Large intestine (tissue), 12 donors: ENCODE measurements at places on chromosomes 3 and 15. TPM values are rescaled to one million over a fixed set of nuclear protein-coding genes. Genes with fewer than 3 reads are reported as not detected.

AEN gene
- polyA plus RNA-seq = 8.2 TPM

POTEB3 gene
- not detected for polyA plus RNA-seq

SAMD7 gene
- not detected for polyA plus RNA-seq

LRRC34 gene
- 2.1 TPM for polyA plus RNA-seq

GOLGB1 gene
- 53.9 TPM for polyA plus RNA-seq

NR2E3 gene
- 0.54 TPM for polyA plus RNA-seq

GOLGA6L7 gene
- polyA plus RNA-seq = 0.18 TPM

DNA sequence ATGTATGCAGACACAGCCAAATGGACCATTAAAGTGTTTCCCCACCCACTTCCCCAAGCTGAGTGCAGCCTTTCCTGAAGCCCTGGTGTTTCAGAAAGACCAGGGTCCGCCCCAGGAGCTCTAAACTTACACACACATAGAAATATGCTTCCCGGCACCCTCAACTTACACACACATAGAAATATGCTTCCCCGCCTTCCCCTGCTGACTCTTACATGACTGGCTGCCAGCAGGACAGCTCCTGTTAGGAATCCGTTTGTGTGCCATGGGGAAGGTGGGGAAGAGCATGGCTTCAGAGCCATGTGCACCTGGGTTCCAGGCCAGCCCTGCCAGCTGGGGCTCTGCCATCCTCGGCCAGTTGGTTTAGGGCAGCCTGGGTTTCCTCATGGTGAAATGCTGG lies 3.6 kb downstream of the CLEC3B start:
- DNase-seq = no peak

- DNase-seq = no peak
These were observed 17.2 kb downstream of the NXPE3 start for GRCh38 chr3:101796077-101796680.

DNA sequence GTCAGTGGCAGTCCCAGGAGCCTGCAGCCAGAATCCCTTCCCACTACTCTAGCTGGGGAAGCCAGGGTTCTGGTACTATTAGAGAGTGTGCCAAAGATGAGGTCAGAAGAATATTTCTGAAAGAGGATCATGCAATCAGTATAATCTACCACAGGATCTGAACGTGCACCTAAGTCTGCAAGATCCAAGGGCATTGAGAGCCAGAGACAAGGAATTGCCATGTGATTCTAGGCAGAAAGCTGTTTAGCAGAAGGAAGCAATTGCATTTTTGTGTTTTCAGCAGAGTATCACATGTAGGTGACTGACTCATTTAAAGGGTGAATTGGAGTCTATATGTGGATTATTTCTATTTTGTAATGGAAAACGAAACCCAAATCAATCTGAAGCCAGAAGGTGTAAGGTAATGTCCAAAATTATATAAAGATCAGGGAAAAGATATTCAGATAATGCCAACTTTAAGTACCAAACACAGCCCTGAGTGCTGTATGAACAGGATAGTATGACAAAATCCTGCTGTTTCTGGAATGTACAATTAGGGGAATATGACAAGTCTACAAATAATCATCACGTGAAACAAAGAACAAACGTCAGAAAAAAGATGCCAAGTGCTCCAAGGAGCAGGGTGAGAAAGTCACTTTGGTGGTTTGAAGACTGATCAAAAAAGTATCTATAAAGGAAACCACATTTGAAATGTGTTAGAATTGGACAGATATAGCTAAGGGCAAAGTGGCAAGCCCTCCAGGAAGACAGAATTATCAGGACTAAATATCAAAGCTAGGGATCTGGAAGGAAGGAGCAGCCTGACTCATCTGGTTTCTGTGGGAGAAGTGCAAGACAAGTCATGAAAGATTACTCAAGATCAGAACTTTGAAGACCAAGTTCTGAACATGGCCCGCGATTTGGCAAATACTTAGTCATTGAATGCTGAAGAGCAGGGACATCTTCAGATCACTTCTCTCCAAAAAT lies 1036.6 kb downstream of the NTRK3 start:
- no peak for DNase-seq

DNA sequence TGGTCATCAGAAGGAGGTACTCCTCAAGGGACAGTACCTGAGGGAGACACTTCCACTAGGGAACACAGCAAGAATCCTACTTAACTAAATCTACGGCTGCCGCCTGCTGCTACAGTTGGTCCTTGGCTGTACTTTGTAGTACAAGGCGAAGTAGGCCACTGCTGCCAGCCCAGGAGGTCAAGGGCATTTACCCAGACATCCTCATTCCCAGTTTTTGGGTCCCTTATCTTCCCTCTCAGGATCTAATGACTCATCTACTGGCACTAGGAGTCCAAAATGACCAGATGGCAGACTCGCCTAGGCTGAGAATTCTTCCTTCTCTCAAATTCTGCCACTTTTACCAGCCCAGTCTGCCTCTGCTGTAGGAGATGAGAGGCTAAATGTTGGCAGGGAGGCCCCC lies 27.1 kb upstream of the LAMP3 start:
- DNase-seq = no peak

DNA sequence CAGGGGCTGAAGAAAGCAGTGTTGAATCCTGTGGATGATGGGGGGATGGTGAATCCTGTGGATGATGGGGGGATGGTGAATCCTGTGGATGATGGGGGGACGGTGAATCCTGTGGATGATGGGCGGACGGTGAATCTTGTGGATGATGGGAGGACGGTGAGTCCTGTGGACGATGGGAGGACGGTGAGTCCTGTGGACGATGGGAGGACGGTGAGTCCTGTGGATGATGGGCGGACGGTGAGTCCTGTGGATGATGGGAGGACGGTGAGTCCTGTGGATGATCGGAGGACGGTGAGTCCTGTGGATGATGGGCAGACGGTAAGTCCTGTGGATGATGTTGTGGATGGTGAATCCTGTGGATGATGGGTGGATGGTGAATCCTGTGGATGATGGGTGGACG lies 170.7 kb downstream of the SV2B start:
- DNase-seq = no peak

- no peak for DNase-seq
These were observed 8.2 kb upstream of the EPHB3 start for GRCh38 chr3:184553385-184553784.

- DNase-seq = no peak
These were observed 11.1 kb downstream of the ZBTB11 start for GRCh38 chr3:101665851-101666250.

GRCh38 chr3:2441558-2441957 lies 342.9 kb downstream of the CNTN4 start:
- DNase-seq = no peak

DNA sequence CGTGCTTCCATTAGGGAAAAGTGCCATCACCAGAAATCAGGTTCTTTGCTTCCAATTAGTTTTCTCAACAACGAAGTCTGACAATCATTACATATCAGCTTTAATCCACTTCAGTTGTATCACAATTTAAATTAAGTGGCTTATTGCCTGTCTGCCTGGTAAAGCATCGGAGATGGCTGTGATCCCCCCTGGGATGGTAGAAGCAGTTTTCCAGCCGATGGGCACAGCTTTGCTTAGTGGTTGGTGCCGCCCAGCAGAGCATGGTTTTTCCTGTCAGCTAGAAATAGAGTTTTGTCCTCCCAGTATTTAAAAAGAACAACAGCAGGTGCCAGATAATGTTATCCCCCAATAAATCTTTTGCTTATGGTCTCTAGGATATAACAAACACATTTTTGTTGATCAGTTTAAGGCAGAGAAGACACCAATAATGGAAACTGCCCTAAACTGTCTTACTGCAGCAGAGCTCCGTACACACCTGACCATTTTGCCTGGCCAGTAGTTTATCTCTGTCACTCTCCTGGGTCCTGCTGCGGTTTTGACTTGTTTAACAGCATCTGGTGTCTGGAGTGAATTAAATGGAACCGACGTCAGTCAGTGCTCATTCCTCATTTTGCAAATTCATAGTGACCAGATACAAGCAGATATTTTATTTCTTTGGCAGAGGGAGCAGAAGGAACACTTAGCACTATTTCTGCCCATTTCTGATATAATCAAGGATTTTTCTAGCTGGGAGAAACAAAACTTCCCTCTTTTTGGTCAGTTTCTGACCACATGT lies 79.1 kb downstream of the SLC49A4 start:
- DNase-seq = no peak

DNA sequence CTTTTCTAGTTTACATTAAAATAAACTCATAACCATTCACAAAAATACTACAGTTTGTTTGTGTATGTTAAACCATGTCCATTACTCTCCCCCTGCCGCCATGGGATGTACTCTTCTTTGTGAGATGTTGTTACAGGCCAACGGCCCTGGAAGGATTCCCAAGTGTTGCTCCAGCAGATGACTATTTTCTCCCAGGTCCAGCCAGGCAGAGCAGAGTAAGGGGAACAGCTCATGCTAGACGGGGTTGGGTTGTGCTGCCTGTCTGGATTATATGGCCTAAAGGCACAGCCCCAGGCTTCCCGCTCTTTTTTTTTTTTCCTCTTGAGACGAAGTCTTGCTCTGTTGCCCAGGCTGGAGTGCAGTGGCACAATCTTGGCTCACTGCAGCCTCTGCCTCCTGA lies 24.5 kb upstream of the SLCO2A1 start:
- no peak for DNase-seq

DNA sequence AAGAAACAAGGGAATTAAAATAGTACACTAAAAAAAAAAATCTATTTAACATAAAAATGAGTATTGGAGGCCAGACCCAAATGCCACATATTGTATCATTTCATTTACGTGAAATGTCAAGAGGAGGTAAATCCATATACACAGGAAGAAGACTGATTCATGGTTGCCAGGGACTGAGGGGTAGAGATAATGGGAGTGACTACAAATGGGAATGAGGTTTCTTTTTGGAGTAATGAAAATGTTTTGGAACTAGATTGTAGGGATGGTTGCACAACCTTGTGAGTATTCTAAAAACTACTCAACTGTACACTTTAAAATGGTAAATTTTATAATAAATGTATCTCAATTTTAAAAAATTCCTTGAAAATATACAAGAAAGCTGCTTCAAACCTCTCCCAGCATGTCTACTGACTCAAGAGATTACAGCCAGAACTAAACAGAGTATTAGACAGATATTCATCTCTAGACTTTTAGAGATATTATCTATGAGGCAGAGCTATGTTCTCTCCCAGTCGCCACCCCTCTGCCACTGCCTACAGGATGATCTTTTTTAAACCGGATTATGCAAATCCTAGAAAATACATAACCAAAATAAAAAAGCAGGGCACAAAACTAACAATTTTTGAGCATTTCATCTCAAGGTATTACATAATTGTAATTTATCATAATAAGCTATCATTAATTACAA lies 6.2 kb downstream of the HLTF start:
- DNase-seq = no peak

DNA sequence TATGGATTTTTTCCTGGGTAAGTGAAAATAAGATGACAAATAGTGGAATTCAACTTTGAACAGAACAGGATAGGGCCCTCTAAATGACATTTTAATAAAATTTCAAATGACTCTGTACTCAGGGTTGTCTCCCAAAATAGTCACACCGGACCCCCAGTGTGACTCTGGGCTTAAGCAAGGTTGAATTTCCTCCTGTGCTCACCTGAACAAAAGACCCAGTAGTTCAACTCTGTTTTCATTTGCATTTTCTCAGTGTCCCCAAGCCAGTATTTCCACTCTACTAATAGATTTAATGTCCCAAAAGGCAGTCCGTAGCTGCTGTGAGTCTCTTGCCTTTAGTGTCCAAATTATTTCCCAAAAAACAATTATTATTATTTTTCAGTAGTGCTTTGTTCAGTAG lies 296.6 kb downstream of the PLOD2 start:
- no peak for DNase-seq

GRCh38 chr3:114706591-114707232 lies 412.9 kb downstream of the TIGIT start:
- peak; percentile 19 for DNase-seq

GRCh38 chr3:15299036-15299435 lies 33.4 kb downstream of the SH3BP5 start:
- no peak for DNase-seq

- DNase-seq = no peak
These were observed 170.6 kb downstream of the TJP1 start for GRCh38 chr15:29651476-29652233.

DNA sequence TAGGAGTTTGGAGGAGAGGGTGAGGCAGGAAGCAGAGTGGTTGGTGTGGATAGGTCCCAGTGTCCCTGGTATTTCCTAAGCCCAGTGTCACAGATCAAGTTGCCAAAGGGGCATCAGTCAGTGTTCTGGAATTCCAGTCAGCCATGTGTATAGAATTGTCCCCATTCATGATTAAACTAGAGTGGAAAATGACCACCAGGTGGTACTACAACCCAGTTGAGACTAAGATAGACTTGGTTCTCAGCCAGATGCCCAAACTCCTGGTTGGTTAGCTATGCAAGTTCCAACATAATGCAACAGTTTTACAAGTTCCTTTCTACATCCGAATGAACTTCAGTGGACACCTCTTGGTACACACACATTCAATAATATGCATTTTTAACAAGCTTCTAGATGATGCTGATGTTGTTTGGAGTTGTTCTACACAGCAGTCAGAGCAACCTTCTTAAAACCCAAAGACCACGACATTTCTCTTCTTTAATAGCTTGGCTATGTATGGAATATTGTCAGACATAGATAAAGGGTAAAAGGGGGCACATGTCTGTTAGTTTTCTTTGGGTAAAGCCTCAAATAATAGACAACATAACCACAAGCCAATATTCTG lies 8.4 kb upstream of the ATR start:
- DNase-seq = peak; percentile 63

- no peak for DNase-seq
These were observed 318.1 kb upstream of the MCTP2 start for GRCh38 chr15:93913310-93913709.

GRCh38 chr3:27632431-27633223 lies 89.5 kb downstream of the EOMES start:
- peak; percentile 86 for DNase-seq

- DNase-seq = no peak
These were observed 49.1 kb downstream of the PCOLCE2 start for GRCh38 chr3:142839831-142840230.

DNA sequence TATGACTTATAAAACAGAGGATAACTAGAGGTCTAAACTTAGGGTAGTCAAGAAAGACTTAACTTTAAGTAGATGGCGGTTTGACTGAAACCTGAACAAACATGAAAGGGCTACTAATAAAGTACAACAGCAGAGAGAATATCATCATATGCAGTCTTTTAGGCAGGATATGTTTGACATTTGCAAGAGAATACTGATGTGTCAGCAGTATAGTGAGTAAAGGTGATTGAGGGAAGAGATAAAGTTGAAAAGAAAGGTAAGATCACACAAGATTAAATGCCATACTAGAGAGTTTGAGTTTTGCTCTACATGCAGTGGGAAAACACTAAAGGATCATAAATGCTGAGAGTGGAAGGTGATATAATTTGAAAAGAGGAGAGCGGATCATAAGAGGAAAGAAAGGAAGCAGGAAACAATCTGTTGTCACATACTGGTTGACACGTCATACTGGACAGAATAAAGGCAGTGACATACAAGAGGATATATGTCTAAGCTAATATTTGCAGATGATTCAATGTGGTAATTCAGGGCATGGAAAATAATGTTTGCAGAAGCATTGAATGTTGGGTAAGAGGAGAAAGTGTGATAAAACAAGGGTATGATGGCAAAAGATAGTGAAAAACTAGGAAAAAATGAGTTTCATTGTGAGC lies 223.0 kb downstream of the EPHA6 start:
- no peak for DNase-seq

GRCh38 chr15:72902245-72902918 lies 118.8 kb upstream of the ADPGK start:
- DNase-seq = peak; percentile 36

GRCh38 chr3:77303955-77304699 lies 264.2 kb downstream of the ROBO2 start:
- DNase-seq = no peak
